ENCODE measurements at places on chromosomes 1 and 21.

DNA sequence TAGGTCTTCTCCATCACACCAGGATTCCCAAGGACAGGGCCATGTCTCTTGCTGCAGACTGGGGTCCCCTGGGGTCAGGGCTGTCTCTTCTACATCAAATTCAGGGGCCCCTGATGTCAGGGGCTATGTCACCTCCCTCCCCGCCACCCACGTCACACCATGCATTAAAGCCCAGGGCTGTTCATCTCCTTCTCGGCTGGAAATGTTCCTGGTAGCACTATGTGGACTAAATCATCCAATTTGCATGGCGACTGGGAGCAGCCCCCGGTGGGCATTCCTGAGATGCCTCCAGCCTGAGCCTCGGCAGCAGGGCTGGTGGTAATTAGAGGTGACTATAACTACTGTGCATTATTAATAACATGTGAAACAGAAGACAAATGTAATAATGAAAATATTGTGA lies 151.7 kb upstream of the HMGB4 start:
- no peak for DNase-seq

DNA sequence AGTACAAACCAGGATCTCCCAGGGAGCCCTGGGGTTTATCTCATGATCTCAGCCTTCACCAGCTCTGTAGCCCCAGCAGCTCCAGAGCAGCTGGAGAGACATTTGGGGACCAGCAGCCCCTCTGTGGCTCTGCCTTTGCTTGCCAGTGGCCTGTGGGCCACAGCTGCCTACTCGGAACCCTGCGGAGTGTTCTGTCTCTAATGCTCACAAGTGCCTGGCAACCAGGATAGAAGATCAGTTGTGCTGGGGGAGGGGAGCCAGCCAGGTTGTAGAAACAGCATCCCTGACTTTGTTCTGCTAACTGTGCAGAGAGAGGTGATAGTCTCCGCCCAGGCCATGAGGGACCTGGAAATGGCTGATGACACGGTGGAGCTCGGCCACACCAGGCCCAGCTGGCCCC lies 50.9 kb upstream of the KCNJ15 start:
- DNase-seq = peak; percentile 32

DNA sequence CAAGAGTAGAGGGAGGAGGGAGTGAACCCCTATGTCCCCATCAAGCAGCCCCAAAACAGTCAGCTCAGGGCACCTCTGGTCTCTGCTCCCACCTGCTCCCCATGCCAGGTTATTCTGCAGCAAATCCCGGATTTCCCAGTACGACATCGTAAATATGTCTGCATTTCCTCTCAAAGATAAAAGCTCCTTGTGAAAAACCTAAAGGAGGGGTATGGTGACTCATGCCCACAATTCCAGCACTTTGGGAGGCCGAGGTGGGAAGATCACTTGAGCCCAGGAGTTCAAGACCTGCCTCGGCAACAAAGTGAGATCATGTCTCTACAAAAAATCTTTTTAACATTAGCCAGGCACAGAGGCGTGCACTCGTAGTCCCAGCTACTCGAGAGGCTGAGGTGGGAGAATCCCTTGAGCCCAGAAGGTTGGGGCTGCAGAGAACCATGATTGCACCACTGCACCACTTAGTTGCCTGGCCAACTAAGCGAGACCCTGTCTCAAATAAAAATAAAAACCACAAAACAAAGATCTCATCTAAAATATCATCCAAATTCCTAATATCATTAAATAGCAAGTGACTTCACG lies 7.1 kb downstream of the ACOT7 start:
- no peak for DNase-seq

GRCh38 chr1:168879896-168880734 lies 151.1 kb upstream of the DPT start:
- DNase-seq = peak; percentile 12

DNA sequence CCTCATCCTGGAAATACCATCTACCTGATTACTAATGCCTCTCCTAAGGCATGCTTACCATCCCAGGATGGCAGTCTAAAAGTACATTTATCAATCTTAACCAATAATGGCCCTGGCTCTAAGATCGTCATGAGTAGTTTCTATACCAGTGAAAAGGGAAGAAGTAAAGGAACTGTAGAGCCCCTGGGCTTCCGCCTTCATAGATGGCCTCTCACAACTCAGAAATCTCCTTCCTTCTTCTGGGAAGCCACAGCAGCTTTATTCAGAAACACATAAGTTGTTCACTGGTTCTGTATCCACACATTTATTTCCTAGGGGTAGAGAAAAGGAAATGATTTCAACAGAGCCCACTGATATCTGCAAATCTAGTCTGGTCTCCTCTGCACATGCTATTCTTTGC lies 41.0 kb upstream of the CD5L start:
- no peak for DNase-seq

- DNase-seq = peak; percentile 92
Observed at GRCh38 chr1:201828820-201829774, at the start of gene IPO9. Gene IPO9, plus strand, starts transcription at chr1:201829157. Its CDS starts 53 bp downstream, at chr1:201829210.

DNA sequence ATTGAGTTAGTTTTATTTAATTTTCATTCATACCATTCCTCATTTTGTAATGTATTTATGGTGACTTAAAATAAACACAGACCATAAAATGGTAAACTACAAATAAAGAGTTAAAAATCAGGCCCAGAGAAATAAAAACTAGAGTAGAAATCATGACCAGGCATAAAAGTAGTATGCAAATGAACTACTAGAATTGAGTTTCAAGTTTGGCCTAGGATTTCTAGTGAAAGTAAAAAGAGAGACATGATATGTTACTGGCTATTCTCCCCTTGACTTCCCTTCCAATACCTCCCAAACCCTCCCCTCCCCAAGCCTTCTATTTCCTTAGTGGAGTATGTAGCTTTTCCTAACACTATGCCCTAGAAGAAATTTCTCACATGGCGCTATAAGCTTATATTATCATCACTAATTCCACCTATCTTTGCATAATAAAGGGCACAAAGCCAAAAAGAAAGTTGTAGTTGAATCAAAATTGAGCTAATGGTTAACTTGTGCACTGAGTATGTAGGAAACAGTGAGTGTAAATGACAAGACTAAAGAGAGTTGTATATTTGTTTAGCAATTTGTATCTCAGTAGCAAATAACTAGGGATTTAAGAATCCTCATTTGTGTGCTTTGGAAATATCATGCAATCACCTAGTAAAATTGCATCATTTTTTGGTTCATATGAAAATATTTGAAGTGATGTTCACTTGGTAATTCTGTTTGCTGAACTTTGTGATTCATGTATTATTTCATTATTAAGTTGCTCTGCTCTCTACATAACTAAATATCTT lies 29.7 kb upstream of the CDC14A start:
- DNase-seq = no peak
